ENCODE measurements at places on chromosomes 1 and 21.

- no peak for DNase-seq
Observed at GRCh38 chr1:81453971-81454370, 346.8 kb upstream of the ADGRL2 start.

DNA sequence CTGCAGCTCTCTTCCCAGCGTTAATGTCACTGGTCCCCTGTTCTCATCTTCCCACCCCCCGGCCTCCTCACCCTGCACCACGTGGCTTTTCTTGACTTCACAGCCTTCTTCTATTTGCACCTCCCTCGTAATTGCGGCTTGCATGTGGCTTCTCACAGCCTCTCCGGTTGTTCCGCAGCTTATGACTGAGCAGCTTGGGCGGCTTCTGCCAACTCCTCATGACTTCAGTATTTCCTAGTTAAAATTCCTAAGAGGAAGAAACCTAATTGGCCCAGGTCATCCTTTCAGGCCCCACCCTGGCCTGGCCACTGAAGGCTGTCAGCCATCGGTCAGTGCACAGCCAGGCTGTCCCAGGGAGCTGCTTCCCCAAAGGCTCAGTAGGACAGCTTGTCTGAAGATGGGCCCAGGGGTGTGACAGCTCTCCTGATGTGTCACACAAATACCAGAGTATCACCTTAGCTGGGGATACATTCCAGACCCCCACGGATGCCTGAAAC lies 8.6 kb upstream of the RERE start:
- DNase-seq = peak; percentile 41

- DNase-seq = no peak
Observed at GRCh38 chr1:36387141-36387949, 1.6 kb upstream of the STK40 start.

- peak; percentile 47 for DNase-seq
Observed at GRCh38 chr1:212457740-212458338, 25.1 kb downstream of the NENF start.

DNA sequence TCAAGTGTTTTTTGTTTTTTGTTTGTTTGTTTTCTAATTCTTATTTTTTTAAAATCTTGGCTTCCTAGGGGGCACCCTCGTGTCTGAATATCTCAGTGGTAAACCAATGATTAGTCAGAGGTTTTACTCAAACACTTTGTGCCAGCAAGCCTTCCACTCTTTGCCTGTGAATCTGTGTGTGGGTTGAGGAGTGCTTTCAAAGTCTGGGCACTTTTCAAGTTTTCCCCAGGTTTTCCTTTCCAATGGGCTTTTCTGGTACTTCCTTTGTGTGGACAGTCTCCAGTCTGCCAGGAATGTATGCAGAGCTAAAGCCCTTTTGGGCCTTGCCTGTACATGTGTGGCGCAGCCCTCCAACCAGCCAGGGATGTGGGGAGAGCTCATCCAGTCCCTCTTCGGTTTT lies 9.7 kb upstream of the PPIE start:
- DNase-seq = no peak

DNA sequence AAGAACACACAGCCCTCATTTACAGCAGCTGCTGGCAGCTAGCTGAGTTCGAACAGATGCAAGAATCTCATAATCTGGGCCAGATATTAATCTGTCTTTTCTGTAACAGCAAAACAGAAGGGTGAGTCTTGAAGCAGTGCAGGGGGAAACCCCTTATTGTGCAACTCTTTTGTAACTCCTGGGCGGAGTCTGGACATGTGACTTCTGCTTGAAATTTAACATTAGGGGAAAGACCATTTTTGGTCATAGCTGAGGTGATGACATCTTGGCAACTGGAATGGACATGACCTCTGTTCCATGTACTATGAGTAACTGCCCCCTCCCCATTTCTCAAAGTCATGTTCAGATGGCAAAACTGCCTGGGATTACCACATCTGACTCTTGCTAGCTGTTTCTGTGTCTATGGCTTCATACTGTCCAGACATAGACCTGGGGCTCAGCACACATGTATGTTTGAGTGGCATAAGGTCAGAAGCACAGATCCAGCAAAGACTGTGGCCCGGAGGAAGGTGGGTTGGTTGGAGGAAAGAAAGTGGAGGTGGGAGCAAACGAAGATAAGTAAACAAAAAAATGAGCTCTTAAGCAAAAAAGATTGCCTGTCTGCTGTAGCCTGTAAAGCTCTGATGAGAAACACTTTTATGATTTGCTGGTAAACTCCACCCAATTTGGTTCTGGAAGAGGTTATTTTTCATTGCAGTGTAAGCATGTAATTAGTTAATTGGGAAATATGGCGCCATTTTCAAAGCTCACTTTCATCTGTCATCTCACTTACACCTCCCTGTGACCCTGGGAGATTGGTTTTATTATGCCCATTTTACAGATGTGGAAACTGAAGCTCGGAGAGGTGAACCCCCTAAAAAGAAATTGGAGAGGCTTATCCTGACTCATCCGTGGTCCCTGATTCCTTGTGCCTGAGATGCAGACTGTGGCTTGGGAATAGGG lies 26.1 kb downstream of the ETS2 start:
- DNase-seq = peak; percentile 75

DNA sequence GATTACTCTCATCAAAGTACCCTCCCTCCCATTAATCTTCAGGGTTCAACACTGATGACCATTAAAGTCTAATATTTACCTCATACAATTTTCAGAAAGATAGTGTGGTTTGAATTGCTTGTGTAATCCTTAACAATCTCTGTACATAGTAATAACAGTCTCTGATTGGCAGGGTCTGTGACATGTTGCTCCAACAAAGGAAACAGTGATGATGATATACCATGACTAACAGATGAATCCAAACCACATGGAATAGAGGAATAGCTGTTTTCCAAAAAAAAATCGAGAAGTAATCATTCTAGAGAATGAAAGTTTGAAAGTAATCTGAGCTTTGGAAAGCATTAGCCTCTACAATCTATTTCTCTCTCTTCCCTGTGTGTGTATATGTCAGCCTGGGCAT lies 610.1 kb upstream of the NEGR1 start:
- no peak for DNase-seq

DNA sequence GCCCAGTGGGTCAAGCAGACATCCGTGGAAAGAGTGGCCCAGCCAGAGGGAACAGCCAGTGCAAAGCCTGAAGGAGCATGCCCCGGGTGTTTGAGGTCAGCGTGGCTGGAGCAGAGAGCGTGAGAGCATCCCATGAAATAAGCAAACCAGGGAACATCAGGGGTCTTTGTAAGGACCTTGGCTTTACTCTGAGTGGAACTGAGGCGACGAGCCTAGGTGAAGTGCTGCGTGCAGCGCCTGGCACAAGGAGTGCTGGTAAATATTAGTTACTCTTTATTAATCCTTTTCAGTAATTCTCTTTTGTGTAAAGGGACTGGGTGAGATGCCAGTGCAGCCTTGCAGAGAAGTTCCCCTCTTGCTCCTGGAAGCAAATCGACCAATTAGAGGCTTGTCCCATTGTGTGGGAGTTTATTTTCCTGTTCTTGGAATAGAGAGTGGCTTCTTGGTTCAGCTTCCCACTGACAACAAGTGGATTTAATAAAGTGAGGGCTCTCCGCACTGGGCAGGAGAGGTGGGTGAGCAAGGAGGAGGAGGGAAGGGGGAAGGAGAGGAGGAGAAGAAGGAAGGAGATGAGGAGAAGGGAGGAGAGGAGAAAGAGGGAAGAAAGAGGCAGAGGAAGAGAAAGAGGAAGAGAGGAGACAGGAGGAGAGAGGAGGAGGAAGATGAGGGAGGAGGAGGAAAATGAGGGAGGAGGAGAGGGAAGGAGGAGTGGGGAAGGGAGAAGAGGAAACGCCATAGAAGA lies 37.6 kb upstream of the DISP3 start:
- DNase-seq = no peak

GRCh38 chr1:9590945-9591668 lies 2.4 kb downstream of the TMEM201 start:
- DNase-seq = no peak

- DNase-seq = no peak
Observed at GRCh38 chr1:156840186-156840897, 18.6 kb downstream of the INSRR start.

GRCh38 chr1:116577759-116578314 lies 7.0 kb upstream of the CD58 start:
- no peak for DNase-seq

DNA sequence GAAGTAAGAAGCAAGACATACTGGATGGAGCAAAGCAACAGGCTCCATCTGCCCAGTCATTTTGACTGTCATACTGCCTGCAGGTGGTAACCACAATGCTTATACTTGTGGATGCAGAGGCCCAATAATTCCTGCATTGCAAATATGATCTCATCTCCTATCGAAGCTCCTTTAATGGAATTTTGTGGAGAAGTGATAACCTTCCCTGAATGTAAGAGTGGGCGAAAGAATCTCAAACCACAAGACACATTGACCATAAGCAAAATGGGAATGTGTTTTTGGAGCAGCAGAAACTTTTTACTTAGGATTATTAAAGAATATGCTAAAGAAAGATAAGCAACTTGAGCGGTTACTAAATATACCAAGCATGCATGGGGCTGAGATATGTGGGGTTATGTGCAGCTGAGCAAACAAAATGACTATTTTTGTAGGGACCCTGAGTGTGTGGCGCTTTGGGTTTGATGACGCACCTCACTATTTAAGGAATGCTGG lies 77.4 kb upstream of the BACH1 start:
- DNase-seq = no peak

DNA sequence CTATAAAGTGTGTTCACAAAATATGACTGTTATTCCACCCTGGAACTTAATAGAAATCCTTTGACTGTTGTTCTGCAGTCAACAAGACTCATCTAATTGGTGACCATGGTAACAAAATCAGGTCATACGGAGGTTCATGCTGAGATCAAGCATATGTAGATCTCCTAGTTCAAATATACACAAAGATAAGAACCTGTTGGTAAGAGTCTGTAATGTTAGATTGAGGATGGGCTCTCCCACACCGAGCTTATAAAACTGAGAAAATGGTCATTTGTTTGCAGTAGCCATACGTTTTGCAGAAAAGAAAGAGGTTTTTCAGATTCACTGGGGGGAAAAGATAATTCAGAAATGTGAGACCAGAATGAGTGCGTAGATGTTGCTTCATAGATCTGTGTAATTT lies 468.1 kb downstream of the RPS6KC1 start:
- DNase-seq = no peak

DNA sequence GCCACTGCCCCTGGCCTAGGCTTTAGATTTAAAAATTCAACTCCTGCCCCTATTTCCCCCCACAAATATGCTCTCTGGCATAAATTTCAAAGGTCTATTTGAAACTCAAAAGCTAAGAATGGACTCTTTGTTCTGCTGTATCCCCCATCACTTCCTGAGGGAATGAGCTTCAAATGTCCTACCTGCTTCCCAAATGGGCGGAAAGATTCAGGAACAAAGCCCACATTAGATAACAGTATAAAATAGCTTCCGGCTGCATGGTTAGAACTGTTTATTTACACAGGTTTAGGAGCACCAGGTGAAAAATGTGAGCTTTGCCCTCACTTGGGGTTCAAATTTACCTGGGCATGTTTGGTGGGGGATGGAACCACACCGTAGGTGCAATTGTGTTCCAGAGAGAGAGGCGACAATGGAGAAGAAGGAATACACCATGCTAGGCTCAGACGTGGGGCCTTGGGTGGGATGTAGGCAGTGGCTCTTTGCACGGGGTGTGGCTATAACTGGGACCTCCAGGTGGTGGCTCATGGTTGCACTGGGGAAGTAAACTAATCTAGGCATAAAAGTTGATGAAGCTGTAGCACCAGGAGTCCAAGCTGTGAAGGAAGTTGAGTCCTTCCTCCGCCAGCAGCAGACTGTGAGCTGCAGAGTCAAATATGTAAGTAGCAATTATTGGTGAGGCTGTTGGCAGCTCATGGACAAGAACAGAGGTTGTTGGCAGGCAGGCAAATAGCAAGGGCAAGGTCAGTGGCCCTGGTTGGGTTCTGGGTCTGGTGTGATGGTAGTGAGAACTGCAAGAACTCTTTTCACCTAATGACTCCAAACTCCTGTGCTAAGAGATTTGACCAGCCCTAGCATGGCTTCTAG lies 41.5 kb upstream of the SRSF10 start:
- peak; percentile 41 for DNase-seq

DNA sequence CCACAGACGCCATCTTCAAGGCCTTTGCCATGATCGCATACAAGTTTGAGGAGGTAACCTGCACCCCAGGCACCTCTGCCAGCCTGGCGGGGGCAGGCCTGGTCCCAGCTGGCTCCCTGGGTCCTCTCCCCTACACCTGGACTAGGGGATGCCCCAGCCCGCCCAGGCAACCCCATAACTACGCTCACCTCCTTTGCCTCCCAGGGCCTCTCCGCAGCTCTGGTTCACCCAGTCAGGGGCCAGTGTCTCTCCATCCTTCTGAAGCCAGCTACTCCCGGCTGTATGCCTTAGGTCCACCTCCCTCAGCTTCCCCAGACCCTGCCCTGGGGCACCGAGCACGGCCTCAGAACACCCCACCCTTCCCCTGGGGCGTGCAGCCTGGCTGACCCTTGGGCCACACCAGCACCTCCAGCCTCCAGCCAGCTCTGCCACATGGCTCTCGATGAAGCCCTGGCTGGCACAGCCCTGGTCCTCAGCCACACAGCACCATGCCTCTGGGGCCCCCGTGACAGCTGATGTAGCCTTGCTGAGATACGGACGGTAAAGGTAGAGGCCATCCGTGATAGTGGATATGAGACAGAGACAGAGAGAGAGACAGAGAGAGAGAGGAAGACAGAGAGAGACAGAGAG lies 80.4 kb upstream of the COL6A1 start:
- DNase-seq = no peak

DNA sequence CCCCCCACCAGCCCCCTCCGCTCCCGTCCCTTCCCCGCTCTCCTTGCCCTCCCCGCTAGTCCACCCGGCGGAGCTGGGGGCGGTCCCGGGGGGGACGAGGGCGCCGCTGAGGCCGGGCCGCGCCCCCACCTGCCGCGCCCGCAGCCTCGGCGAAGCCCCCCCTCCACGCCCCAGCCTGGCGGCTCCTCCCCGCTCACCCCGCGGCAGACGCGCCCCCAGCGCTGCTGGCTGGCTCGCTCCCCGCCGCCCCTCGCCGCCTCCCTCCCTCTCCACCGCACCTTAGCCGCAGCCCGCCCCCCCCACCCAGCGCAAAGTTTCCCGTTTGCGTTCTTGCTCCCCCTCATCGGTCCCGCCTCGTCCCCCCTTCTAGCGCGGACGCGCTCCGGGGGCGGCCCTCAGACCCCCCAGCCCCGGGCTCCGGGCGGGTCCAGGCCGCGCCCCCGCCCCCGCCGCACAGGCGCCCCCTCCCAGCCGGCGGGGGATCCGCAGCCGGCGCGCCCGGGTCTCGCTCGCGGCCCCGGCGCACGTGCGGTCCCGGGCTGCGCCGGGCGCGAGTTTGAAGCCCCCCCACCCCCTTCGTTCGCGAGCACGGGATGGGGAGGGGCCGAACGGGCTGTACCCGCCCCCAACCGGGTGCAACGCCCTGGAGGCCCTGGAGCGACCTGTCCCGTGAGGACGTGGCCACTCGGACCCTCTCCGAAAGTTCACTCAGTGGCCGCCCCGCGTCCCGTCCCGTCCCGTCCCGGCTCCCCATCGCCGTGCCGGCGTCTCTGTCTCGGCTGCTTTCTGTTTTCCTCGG lies 623 bp downstream of the PTPRF start:
- peak; percentile 52 for DNase-seq

Data from femur (tissue), 1 donor.